GM12891 (cell line): ENCODE measurements at places on chromosomes 12 and 14.

DNA sequence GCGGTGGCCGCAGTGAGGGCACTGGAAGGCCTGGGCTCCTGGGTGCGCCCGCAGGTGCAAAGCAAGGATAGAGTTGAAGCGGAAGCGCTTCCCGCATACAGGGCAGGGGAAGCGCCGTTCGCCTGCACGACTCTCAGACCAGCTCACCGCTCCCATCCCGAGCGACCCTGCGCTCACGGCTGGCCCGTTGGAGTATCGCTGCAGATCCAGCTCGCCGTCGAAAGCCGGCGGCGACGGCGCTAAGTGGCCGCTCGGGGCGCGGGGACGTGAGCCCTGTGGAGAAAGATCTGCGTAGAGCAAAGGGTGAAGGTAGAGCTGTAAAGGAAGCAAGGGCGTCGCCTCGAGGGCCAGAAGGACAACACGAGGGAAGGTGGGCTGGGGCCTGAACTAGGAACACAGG is 5.4 kb downstream of the ZNF219 start:
- no peak for DNase-seq

GRCh38 chr12:48054955-48055821 is 50.7 kb downstream of the SENP1 start:
- DNase-seq, result no peak

- no peak for DNase-seq
Measured at GRCh38 chr14:85531141-85531586, 1.2 kb downstream of the FLRT2 start.

DNA sequence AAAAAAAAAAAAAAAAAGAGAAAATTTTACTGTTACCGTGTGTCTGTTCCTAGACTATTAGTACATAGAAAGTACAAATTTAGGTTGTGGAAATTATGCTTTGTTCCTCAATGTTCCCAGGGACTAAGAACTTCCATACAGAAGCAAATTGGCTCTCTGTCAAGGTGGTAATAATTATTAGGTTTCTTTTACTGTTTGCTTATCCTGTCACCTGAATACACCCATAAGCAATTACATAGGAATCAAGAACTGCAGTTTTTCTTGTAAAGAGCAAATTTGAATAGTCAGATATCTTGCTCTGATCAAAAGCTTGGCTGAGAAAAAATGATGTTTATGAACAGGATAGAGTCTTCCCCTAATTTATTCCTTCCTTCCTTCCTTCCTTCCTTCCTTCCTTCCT is 191.2 kb downstream of the AEBP2 start:
- DNase-seq, result no peak

DNA sequence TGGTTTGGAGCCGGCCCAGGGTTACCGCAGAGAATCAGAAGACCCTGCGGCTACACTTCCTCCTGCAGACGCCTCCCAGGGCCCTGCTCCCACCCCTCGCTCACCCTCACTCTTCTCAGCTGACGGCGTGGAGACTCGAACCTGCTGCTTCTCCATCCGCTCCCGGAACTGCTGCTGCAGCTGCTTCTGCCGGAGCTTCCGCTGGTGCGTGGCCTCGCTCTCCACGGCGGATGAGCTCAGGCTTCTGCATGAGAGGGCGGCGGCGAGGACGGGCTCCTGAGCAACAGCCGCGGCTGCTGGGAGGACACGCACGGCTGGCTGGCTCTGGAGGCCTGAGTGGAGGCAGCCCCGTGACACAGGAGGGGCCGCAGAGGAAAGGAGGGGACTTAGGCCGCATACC is 33.3 kb downstream of the RAD52 start:
- DNase-seq, result no peak

DNA sequence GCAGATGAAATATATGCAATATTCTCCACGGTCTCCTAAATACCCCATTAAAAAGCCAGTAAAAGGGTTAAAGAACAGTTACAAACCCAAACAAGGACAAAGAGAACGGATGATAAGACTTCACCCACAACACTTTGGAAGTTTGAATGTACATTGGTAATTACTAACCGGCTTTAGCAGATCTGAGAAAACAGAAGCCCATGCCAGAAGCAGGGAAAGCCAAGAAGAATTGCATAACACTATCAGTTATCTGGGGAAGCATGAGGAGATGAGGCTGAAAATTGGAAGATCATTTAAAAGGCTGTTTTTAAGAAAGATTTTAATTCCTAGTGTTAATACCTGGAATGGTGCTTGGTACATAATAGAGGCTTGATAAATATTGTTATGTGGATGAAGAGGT is 55.6 kb upstream of the MYBPC1 start:
- DNase-seq, result no peak

DNA sequence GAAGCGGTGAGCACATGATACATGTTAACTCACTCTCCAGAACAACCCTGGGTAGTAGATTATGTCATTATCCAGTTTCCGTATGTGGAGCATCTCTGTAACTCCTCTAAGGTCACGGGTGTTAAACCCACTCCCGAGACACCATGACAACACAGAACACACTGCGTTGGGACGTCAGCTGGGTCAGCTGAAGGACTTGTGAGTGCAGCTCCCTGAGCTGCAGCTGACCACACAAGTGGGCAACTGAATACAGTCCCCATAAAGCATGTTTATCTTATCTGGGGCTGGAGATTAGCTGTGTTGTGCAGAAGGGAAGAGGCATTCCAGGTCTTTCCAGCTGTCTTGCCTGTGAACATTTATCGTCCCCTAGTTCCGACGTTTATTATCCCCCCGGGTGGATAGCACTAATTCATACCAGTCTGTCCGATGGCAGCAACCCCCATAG is 211.5 kb downstream of the CHST11 start:
- no peak for DNase-seq

- no peak for DNase-seq
Measured at GRCh38 chr14:99790201-99790977, 2.8 kb upstream of the EML1 start.

GRCh38 chr14:71175491-71175890 is 268.2 kb downstream of the PCNX1 start:
- no peak for DNase-seq

DNA sequence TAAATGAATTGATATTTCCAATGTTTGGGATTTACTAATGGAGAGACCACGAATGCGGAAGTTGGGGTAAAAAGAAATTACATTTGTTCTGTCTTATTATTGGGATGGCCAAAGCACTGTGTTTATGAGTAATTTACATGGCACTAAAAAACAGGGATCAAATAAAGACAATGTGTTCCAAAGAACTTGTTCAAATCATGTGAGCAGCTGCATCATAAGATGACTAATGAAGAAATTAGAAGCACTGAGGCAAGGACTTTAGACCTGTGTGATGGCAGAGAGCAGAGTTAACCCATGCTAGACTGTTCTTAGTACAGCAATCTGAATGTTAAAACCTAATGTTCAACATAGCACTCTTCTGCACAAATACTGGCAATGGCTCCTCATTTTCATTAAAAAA is 34.3 kb upstream of the DCN start:
- DNase-seq, result no peak

DNA sequence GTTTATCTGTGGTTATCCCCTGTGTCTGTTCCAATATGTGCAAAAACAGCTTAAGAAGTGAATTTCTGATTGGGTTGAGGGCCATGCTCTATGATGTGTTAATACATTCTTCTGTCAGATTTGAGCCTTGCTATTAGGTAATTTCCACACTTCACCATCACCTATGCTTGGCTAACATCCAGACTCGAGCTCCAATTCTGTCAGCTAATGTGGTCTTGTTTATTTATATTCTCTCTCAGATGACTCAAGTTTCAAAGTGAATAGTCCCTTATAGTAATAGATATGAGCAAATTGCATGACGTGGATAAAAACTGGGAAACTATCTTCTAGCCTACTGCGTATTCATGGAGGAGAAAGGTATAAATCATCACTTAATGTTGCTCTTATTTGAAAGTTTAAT is 451.3 kb downstream of the SNAPC1 start:
- DNase-seq, result no peak

GRCh38 chr12:123075087-123075645 is 75.7 kb downstream of the PITPNM2 start:
- no peak for DNase-seq

DNA sequence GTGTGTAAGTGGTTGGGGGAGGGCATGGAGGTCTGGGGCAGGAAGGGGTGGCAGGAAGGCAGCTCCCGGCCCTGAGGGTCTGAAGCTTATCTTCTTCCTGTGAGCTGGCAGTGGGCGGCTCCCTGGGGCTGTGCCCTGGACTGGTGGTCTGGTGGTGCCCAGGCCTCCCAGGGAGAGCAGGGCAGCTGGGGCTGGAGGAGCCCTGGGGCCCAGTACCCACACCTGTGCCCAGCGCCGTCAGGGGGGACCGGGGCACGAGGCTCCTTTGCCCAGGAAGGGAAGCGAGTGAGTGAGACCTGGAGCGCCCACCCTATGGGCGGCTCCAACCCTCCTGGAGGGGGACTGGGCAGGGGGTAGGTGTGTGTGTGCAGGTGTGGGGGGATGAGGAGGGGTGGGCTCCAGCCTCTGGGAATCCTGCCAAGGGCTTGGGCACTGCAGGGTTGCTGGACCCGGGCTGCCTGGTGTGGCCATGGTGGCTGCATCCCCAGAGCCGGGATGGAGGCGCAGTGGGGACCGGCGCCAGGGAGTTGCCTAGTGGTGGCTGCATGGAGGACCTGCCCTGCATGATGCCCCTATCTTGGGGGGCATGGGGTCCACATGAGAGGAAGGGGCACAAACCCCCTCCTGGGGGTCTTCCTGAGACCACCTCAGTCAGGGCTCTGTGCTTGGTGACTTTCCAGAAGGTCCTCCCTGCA is 353.6 kb downstream of the TMEM121 start:
- no peak for DNase-seq

- no peak for DNase-seq
Measured at GRCh38 chr12:93818488-93819049, 141.4 kb downstream of the CRADD start.

GRCh38 chr14:28163233-28163632 is 603.4 kb upstream of the FOXG1 start:
- DNase-seq, result no peak
